Activated CD8-positive, alpha-beta memory T cell treated with anti-CD3 and anti-CD28 coated beads for 48 hours (primary cell): ENCODE measurements at places on chromosomes 13 and 19.

DNA sequence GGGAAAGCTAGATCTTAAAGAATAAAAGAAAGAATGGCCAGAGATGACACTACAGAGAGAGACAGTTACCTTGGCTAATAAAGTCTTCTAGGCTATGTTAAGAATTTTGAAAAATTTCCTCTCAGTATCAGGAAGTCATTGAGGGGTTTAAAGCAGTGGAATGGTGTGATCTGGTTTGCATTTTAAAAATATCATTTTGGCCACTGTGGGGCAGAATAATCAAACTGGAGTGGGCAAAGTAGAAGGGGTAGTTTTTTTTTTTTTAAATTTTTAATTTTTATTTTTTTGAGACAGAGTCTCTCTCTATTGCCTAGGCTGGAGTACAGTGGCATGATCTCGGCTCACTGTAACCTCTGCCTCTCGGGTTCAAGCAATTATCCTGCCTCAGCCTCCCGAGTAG lies 4.4 kb upstream of the CNMD start:
- no peak for DNase-seq

DNA sequence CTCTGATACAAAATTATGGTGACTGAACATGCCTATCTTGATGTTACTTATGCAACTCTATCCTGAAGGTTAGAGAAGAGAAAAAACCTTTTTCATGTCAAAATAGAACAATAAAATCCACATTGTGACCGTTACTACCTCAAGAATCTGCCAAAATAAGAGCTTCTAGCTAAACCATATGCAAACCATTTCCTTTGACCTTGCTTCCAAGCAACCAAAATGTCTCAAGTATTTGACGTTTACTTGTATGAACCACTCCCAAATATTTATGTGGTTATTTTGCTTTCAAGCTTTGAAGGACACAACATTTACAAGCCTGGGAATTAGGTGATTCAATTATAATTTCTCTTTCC lies 13.9 kb downstream of the FOXO1 start:
- no peak for DNase-seq

DNA sequence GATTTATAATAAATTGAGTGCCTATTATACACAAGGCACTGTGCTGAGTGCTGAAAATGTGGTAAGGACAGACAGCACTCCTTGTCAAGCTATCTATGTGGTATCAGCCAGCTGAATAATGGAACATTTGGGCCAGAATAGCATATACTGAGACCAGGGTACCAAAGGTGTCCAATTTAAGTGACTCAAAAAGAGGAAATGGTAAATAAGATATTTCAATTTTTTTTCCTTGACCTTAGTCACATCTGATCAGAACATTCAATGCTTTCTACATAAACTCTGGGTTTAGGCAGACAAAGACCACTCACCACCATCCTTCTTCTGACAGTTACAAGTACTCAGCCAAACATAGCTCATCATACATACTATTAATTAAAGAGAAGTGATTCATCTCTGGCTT lies 43.2 kb downstream of the RCBTB2 start:
- DNase-seq: no peak

DNA sequence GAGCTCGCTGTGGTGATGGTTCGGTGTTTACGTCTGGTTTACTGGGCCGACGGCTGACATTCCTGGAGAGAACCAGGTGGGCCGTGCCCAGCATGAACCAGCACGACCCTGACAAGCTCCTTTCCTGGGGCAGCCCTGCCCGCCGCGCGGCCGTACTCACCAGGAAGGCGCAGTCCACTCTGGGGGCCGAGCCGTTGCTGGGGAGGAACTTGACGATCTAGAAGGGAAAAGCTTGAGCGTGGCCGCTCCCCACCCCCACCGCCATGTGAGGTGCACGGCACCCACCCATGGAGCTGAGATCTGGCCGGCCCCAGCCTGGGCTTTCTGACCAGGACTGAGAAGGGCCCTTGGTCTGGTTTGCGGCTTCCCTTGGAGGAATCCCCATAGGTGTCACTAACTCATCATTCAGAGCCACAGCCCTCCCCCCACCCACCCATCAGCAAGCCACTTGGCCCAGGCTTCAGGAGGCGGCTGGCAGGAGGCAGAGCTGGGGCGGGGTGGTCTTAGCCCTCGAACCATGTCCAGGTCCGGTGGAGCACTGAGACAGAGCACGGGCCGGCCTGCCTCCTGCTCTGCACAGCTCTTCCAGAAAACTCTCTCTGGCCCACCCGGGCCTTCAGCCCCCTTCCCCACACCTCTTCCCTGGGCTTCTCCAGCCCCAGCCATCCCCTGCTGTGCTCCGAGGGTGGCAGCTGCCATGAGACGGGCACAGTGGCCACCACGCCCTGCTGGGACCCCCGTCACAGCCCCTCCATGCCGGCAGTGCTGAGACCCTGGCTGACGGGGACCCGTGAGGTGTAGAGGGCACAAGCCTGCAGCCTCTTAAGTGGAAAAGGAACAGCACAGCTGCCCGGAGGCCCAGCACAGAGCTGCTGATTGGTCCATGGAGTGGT lies 6.2 kb downstream of the ATP4B start:
- DNase-seq: no peak

DNA sequence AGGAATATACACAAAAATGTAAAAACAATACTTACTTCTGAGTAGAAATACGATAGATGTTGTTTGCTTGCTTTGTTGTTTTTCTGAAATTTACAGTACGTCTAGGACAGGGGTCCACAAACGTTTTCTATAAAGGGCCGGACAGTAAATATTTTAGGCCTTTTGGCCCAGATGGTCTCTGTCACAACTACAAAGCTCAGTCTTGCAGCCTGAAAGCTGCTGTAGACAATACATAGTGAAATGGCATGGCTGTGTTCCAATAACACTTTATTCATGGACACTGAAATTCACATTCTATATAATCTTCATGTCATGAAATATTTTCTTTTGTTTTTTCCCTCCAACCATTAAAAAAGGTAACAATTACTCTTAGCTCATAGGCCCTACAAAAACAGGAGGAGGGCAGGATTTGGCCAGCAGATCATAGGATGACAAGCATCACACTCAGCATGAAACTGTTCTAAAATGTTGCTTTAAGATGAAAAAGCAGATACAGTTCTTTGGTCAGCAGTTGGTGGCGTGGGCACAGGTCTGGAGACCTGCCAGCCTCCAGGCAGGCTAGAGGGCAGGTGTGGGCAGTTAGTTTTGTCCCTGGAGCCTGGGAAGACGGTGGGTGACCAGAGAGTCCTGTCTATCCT lies at the start of gene EDDM13:
TSS of gene EDDM13 (plus strand) at position 588 of the 638 bp plus-strand sequence. CDS start 87 bp downstream, outside the sequence.
- DNase-seq: no peak

GRCh38 chr13:62357887-62358645 lies 942.4 kb upstream of the PCDH20 start:
- DNase-seq: no peak

GRCh38 chr13:90103099-90103784 lies 1244.2 kb upstream of the MIR17HG start:
- DNase-seq: no peak

DNA sequence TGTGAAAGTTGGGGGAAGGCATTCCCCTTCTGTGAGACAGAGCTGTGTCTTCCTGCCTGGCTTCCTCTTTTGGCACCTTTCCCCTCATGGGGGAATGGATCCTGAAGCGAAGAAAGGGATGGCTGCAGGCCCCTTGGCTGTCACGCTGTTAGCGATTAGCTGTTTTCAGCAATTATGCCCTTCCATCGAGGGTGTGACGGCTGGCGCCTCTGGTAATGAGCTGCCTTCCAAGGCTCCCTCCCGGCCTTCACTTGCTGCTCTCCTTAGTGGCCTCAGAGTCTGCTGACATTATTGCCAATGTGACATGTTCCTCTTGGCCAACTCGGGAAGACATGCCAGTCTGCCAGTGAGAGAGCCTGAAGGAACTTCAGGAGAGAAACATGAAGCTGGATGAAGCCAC lies 162.1 kb downstream of the ZIC5 start:
- no peak for DNase-seq

- no peak for DNase-seq
Measured at GRCh38 chr19:49327878-49328544, 3.0 kb upstream of the SLC6A16 start.

DNA sequence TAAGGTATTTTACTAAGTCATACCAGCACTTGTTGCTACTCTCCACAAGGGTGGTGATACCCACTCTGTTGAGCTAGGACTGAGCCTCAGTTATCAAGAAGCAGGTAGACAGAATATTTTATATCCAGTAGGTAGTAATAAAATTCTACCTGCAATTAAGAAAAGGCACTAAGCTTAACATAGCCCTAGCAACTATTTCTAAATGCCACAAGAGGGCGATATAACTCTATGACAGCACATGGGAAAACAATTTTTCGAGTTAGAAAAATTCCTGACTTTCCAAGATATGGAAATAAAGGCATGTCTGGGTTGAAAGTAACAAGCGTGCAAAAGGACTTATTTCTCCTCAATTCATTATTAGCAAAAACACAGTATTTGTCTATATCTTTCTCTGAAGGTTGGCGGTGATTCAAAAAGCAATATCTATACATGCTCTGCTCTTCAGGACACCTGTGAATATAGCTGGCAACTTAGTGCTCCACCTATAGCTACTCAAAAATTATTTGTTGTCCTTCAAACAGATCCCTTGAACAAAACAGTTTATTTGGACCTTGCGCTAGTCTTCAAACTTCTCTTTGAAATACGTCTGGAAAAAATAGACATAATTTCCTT lies 14.7 kb downstream of the CCDC169 start:
- no peak for DNase-seq

DNA sequence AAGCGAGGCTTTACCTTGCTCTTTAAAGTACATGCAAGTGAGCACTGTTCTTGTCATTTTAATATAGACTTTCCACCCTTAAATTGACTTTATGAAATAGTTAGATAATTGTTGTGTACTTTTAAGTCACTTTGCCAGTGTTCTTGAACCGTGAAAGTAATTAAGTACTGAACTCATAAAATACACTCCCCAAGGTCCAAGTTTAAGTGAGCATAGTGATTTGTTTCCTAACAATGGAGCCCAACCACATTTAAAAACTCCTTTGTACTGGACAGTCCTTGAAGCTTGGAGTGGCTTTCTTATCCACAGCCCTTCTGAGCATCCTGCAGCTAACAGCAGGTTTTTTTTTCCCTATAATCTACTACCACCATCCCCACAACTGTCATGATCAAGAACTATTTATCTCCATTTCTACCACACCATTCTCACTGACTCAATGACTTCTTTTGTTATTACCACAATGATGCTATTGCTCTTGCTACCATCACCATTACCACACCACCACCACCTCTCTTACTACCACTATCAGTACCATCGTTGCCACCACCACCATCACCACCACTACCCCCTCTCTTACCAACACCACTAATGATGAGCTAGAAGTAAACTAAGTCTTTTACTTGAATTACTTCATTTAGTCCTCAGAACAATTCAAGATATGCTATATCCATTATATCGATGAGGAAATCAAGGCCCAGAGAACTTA lies 452.6 kb downstream of the DIAPH3 start:
- DNase-seq: no peak

GRCh38 chr19:4977299-4978174 lies 8.6 kb downstream of the KDM4B start:
- DNase-seq: no peak

DNA sequence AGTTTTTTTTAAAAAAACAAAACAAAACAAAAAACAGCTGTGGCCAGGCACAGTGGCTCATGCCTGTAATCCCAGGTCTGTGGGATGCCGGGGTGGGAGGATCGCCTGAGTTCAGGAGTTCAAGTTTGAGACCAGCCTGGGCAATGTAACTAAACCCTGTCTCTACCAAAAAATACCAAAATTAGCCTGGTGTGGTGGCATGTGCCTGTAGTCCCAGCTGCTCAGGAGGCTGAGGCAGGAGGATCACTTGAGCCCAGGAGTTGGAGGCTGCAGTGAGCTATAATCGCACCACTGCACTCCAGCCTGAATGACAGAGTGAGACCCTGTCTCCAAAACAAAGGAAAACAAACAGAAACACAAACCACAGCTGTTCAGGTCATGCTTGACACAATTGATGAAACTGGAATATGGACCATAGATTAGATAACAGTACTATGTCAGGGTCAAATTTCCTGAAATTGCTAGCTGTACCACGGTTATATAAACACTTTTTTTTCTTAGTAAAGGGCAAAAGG lies 6.9 kb upstream of the ANGPTL4 start:
- no peak for DNase-seq

GRCh38 chr13:42548731-42549551 lies 25.0 kb upstream of the TNFSF11 start:
- DNase-seq: no peak

- no peak for DNase-seq
Measured at GRCh38 chr13:82898586-82898985, 983.7 kb downstream of the SLITRK1 start.

DNA sequence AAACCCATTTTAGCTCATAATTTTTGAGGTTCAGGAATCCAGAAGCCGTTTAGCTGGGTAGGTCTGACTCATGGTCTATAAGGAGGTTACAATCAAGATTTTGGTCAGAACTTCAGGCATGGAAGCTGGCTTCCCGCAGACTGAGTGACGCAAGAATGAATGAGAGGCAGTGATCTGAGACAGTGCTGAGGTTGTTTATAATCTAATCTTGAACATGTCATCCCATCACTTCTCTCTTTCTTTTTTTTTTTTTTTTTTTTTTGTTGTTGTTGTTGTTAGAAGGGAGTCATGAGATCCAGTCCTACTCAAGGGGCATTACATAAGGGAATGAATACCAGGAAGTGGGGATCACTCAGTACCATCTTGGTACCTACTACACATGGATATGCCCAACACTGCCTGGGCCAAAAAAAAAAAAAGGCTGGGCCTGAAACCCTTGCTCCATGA lies 217.4 kb downstream of the DLEU7 start:
- no peak for DNase-seq
